CMK (cell line): ENCODE measurements at places on chromosomes 4 and X.

DNA sequence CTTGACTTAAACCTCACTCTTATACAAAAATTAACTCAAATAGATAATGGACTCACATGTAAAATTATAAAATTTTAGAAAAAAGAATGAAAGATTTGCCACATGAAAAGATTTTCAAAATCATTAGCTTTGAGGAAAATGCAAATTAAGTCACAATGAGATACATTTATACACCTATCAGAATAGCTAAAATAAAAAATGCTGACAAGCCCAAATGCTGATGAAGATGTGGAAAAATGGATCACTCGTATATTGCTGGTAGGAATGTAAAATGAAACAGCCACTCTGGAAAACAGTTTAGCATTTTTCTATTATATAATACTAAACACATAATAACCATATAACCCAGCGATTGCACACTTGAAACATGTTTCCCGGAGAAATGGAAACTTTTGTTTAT is 316.2 kb downstream of the ANKRD50 start:
- no peak for DNase-seq

DNA sequence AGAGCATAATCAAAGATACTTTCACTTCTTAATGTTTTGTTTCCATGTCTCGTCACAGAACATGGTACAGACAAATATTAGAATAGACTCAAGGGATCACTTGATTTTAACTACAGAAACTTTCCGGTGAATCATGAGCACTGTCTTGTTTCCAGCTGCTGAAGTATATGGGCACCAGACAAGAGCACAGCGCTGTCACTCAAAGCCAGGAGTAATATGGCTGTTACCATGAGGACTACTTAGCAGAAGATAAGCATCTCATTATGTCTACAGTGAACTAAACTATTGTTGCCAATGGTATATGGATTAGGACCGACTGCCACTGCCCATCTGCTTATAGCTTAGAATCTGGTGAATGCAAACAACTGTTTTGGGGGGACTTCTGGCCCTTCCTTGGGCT is 34.3 kb downstream of the MECP2 start:
- DNase-seq, result no peak

DNA sequence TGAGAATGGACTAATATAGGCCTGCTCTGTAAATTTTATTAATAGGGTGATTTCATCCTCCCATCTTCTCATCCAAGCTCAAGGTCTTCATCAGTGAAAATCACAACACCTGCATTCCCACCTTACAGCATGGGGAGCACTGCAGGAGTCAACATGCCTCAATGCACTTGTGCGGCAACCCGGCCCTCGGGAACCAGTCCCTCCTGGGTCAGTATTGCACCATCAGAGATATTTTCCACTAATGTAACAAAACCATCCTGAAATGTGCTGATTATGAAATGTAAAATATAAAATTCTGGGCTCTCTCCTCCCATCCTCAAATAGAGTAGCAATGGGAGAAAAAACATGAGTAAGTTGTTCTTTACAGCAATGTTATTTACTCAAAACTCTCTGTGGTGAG is 13.0 kb downstream of the USP46 start:
- no peak for DNase-seq

DNA sequence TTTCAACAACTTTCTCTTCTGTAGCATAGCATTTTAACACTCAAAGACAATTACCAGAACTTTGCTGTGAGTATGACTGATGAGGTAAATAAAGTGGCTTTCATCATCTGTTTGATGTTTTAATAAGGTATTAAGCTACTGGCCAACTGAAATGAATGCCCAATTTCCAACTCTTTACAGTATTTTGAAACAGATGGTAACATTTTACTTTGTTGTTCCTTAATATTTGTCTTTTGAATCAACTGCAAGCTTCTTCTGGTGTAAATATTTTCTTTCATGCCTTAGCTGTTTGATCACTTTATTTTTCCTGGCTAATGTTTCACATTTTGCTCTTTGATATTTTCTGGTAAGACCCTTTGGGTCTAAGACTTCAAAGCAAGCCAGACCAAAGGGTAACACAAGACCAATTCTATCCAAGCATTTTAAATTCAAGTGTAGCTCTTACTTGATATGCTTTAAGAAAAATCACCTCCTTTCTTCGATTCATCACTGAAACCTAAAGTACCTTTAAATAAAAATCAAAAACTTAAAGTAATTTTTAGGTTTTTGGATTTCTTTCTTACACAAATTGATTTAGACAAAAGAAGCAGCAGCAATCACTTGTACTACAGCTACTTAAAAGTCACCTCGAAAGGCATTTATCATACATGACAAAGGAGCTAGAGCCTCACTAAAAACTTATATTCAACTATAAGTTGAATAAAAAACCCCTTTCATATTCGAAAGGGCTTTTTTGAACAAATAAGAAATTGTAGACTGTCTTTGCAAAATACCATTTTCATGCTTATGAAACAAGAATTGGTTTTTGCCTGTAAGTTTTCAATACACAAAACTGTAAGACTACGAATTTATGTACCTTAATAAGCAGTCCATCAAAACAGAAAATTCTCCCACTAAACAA is 57.6 kb downstream of the TBCK start:
- DNase-seq, result no peak

- DNase-seq, result no peak
Observed at GRCh38 chr4:48332661-48333060, 8.7 kb upstream of the SLAIN2 start.

GRCh38 chrX:32370456-32371205 is 840.7 kb downstream of the DMD start:
- DNase-seq, result no peak

DNA sequence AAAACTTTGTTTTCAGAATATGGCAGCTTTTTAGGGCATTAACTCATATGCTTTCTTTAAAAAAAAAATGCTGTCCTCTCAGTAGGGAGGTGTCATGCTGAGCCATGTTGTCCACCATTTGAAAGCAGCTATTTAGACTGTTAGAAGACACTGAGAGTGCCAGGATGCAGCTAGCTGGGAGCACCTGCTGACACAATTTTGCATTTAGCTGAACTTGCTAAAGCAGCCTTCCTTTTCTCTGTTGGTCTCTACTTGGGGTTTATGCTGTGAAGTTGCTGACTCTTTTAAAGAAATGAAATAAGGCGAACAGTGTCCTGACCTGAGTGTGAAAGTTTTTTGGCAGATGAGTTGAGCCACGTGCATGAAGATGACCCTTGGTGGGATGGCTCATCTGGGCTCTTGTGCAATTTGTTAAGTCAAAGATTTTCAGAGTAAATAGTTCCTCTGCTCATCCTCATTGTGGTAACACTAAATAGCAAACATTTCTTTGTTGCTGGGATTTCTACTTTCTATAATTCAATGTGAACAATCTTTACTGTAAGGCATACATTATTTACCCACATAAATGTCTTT is 64.5 kb downstream of the CDS1 start:
- DNase-seq, result no peak

GRCh38 chrX:18877469-18877868 is 106.4 kb downstream of the PHKA2 start:
- no peak for DNase-seq

- no peak for DNase-seq
Observed at GRCh38 chr4:32645653-32646052, 1925.5 kb downstream of the PCDH7 start.

DNA sequence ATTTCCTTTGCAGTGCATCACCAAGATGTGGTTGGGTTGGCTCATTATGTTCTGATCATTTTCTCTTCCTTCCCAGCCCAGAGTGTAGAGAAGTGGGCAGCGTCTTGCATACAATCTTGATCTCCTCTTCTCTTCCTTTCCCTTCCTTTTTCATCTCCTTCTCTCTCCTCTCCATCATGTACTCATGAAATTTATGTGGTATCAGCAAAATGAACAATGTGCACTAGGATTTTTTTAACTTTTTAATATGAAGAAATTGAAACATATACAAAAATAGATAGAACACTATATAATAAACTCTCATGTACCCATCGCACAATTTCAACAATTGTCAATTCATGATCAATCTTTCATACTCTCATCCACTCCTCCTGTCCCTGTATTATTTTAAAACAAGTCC is 593.5 kb downstream of the BCOR start:
- DNase-seq, result no peak

DNA sequence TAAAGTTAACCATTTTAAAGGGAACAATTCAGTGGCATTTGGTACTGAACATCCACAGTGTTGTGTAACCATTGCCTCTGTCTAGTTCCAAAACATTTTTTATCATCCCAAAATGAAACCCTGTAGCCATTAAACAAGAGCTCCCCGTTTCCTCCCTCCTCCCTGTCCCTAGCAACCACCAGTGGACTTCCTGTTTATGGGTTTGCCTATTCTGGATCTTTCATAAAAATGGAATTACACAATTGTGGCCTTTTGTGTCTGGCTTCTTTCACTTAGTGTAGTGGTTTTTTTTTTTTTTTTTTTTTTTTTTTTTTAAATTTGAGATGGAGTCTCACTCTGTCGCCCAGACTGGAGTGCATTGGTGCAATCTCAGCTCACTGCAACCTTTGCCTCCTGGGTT is 11.6 kb downstream of the RBMX2 start:
- no peak for DNase-seq
